ENCODE measurements at places on chromosomes 16 and 17. TPM values are rescaled to one million over a fixed set of nuclear protein-coding genes. Genes with fewer than 3 reads are reported as not detected.

Gene ACBD4
- 28.8 TPM for total RNA-seq

Gene EVPL
- total RNA-seq: 1.6 TPM

Gene CLDN7
- 95.9 TPM for total RNA-seq

DNA sequence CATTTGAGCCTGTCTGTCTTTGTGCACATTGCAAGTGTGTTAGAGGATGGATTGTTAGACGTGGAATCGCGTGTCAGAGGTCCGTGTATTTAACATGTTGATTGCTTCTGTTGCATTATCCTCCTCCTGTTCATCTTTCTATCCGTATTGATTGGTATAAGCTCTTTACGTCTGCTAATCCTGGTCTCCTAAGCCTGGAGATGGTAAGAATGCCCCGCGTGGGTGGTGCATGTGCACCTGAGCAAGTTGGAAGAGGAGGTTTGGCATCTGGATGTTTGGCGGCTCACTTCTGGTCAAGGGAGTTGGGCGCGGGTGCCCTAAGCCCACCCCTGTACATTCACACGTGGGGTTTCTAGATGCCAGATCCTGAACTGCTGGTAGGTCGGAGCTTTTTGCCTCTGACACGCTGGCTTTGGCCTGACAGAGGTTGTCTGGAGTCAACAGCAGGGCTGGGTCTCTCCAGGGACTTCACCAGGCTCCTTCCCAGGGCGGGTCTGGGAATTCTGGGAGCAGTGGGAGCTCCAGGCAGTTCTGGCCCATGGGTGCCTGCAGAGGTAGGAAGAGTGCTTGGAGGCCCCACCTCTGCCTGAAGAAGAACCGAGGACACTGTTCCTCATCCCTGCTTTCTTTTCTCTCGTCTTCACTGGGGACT lies 107.3 kb downstream of the OR1D5 start:
- DNase-seq: no peak

- DNase-seq: no peak
Measured at GRCh38 chr17:38327936-38328335, 15.8 kb downstream of the GPR179 start.

DNA sequence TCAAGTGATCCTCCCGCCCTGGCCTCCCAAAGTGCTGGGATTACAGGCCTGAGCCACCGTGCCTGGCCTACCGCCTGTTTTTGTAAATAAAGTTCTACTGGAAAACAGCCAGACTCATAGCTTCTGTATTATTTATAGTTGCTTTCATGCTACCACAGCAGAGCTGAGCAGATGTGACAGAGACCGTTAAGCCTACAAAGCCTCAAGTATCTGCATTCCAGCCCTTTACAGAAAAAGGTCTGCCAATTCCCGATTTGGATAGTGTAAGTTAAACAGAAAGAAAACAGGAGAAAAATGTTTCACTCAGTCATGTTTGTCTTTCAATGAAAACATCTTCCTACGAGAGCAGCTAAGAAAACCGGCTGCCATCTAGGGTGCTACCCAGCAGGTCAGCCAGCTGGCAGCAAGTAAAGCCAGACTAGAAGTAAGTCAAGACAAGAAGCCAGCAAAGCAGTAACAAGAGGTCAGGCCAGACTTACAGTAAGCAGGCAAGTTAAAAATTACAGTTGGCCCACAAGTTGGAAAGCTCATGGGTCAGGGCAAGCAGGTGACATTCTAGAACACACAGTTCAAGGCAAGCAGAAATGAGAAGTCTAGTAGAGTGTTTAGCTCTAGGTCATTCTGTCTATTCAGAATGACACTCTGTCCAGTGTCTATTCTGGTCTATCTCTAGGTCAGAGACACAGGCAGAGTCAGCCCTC lies 17.7 kb downstream of the NCBP3 start:
- no peak for DNase-seq

- no peak for DNase-seq
Measured at GRCh38 chr16:17245776-17246175, 225.0 kb downstream of the XYLT1 start.

- DNase-seq: peak; percentile 22
Measured at GRCh38 chr16:49491106-49491670, 117.6 kb downstream of the C16orf78 start.

DNA sequence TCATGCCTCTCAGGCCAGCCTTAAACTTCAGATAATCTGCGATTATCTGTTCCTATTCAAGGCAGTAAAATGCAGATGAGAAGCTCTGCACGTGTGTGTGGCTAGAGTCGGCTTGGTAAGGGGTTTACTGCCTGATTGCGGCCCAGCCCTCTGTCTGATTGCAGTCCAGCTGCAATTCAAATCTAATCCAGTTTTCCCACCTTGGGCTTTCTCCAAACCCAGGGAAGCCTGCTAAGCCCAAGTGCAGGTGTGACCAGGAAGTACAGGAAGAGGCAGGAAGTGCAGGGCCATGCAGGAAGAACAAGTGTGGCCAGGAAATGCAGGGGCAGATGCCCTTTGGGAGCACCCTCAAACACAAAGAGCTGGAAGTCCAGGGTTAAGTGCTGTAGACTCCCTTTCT lies 314.9 kb downstream of the CEP112 start:
- no peak for DNase-seq

Data from breast epithelium (tissue), 4 donors.